ENCODE measurements at places on chromosomes 3 and 15. TPM values are rescaled to one million over a fixed set of nuclear protein-coding genes. Genes with fewer than 3 reads are reported as not detected.

DNA sequence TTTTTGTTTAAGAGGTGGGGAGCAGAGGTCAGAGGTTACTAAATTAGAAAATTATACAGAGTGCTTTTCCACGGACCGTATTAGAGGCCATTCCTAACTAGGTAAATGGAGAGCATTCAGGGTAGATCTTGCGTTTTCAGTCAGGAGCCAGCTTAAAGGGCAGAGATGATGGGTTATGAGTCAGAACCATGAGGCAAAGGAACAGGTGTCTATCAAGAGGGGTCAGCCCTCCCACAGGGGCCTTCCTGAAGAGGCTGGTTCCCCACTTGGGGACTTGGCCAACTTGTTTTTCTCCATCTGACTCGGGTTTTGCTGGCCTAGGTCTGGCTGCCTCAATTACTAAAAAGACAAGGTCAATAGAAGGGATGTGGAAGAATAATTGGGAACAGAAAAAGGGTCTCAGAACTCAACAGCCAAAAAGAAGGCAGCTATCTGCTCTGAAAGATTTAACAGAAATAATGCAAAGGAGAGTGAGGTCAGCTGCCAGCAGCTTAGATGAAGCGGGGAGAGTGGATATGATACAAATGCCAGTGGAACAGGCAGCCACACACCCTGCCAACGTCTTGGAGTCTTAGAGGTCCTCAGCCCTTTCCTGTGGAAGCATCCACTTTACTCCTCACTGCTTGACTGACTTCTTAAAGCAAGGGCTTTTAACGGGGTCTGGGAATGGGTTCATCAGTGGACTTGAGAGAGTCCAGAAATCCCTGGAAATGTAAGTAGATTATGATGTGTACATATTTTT, 17.6 kb downstream of the MTMR14 start:
- peaks cover 91% of the 10 kb centered on the region for H3K36me3 ChIP-seq
- DNase-seq: no peak
- H3K27me3 ChIP-seq: no peaks in the 10 kb centered on the region
- no peak overlapping the region for H3K27ac ChIP-seq
- no peaks in the 10 kb centered on the region for H3K4me1 ChIP-seq

- no peaks in the 10 kb centered on the region for H3K36me3 ChIP-seq
- H3K4me1 ChIP-seq: no peaks in the 10 kb centered on the region
- no peak for DNase-seq
- H3K27ac ChIP-seq: no peak overlapping the region
Observed at GRCh38 chr3:31668242-31668641, 135.5 kb downstream of the STT3B start.

GRCh38 chr15:66047321-66048024, 178.2 kb downstream of the RAB11A start:
- no peaks in the 10 kb centered on the region for H3K4me1 ChIP-seq
- H3K4me3 ChIP-seq: no peak overlapping the region
- peaks cover 4% of the 10 kb centered on the region for H3K27me3 ChIP-seq
- H3K36me3 ChIP-seq: no peaks in the 10 kb centered on the region
- H3K27ac ChIP-seq: no peak overlapping the region
- no peak for DNase-seq

- peaks cover 25% of the 10 kb centered on the region for H3K27me3 ChIP-seq
- no peak for DNase-seq
- peaks cover 16% of the 10 kb centered on the region for H3K4me1 ChIP-seq
- H3K27ac ChIP-seq: no peak overlapping the region
Observed at GRCh38 chr15:39430389-39430788, 150.5 kb upstream of the THBS1 start.

DNA sequence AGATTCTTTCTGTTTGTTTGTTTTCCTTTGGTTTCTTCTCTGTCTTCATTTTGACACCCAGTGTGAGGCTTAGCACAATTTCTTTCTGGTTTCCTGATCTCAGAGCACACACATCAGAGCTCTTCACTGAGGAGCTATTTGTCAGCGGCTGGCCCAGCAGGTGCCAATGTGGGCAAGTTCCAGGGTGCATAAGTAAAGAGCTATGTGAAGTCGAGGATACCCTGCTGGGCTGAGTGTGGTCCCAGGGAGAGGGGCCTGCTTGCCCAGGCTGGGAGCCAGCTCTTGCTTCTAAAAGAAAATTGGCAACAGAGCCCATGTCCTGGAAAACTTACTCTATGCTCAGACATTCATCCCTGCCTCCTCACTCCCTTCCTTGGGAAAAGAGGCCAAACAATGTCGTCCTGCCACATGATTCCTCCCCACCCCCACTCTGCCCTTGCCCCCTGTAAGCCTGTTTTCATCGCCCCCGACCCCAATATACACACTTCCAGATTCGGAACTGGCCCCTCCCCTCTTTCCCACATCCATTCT, 101.2 kb downstream of the ST8SIA2 start:
- no peak for DNase-seq
- no peak overlapping the region for H3K4me3 ChIP-seq
- H3K36me3 ChIP-seq: no peaks in the 10 kb centered on the region
- H3K4me1 ChIP-seq: no peaks in the 10 kb centered on the region

GRCh38 chr3:11735638-11736037, 91.9 kb upstream of the VGLL4 start:
- no peak for DNase-seq
- no peak overlapping the region for H3K27ac ChIP-seq
- no peaks in the 10 kb centered on the region for H3K4me1 ChIP-seq

GRCh38 chr3:193342551-193342950, 36.0 kb downstream of the ATP13A5 start:
- H3K36me3 ChIP-seq: no peaks in the 10 kb centered on the region
- no peaks in the 10 kb centered on the region for H3K27me3 ChIP-seq
- no peak overlapping the region for H3K4me3 ChIP-seq
- DNase-seq: no peak
- no peaks in the 10 kb centered on the region for H3K4me1 ChIP-seq
- no peak overlapping the region for H3K27ac ChIP-seq

DNA sequence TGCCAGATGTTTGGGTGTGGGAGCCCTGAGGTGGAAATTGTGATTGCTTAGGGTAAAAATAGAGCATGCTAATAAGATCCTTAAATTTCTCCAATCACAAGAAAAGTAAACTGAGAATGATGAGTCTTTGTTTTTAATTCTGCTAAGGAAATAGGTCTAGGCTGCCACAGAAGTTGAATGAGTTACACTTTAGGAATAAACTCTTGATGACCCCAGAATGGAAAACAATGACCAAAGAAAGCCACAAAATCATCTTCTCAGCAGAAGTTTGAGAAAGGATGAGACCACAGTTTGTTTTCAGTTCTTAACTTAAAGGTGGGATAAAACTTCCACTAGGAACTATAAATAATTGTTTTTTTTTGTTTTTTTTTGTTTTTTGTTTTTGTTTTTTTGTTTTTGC, 164.6 kb upstream of the BCL6 start:
- no peaks in the 10 kb centered on the region for H3K4me1 ChIP-seq
- H3K27me3 ChIP-seq: no peaks in the 10 kb centered on the region
- H3K4me3 ChIP-seq: no peak overlapping the region
- DNase-seq: no peak

- H3K36me3 ChIP-seq: no peaks in the 10 kb centered on the region
- DNase-seq: no peak
- peaks cover 4% of the 10 kb centered on the region for H3K4me1 ChIP-seq
- H3K27me3 ChIP-seq: peaks cover 4% of the 10 kb centered on the region
- no peak overlapping the region for H3K4me3 ChIP-seq
Observed at GRCh38 chr3:195591852-195592251, 8.1 kb upstream of the APOD start.

DNA sequence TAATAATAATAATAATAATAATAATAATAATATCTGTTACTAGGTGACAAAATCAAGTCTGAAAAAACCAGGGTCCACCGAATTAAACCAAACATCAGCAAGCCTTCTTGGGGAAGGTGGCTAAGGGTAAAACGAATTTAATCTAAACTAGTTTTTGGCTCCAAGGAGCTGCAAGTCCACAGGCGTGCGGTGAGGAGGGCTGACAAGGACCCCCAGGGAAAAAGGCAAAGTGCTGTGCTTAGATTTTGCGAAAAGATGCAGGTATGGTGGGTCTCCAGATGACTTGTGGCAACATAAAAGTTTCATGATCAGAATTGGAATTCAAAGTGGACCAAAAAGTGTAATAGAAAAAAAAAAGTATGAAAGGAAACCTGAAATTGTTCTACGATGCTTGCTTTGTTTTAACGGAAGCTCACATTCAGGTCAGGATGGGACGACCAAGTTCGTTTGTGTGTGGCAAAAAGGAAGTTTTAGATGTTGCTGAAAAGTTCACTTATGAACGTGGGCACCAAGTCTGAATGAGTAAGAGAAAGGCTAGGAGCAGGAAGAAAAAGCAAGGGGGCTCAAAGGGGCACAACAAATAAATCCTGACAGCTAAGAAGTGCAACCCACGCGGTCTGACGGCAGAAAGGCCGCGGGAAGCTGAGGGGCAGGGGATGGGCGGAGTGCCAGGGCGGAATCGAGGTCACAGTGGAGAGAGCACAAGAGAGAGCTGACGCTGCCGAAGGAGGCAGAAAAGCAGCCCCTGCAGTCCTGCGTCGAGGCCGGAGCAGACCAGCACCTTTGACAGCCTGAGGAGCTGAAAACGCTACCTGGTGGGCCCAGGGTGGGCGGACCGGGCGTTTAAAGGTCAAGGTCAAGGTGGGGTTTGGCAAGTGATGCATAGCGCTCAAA, 1.1 kb downstream of the WDR82 start:
- peaks cover 14% of the 10 kb centered on the region for H3K36me3 ChIP-seq
- H3K27me3 ChIP-seq: no peaks in the 10 kb centered on the region
- DNase-seq: peak; percentile 47
- peak overlapping the region; percentile 92 for H3K27ac ChIP-seq
- H3K4me3 ChIP-seq: peak overlapping the region; percentile 98
- peaks cover 79% of the 10 kb centered on the region for H3K4me1 ChIP-seq

- H3K36me3 ChIP-seq: no peaks in the 10 kb centered on the region
- H3K27me3 ChIP-seq: no peaks in the 10 kb centered on the region
- H3K4me1 ChIP-seq: no peaks in the 10 kb centered on the region
- no peak overlapping the region for H3K27ac ChIP-seq
Observed at GRCh38 chr3:31354373-31354772, 178.4 kb upstream of the STT3B start.

DNA sequence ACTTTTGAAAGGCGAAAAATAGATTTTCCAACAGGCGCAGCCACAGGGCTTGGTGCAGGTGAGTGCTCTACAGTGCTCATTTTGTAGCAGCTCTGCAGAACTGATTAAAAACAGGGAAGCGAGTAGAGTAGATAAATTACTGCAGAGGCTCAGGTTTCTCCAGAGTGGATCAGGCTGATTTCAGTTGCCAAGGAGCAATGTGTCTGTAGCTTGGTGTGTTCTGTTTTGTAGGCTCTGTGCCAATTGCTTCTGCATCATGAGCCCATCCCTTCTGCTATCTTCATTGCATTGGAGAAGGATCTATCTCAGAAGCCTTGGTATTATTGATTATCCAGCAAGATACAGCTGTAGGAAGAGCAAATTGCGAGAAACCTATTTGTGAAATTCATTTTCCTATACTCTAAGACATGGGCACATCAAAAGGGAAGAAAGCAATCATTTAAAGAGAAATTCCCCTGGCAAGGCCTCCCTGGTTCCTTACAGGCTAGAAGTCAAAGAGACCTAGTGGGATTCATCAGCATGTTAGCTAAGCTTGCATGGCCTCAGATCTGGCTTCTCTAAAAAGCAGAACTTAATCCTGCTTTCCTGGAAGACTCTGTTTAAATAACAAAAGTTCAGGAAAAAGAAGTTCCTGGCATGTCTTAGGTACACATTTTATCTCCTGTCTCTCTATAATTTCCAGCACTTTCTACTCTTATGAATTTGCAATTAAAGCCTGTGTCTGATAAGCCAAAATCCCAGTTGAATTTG, 432.4 kb upstream of the ATP10A start:
- H3K4me1 ChIP-seq: no peaks in the 10 kb centered on the region
- no peak overlapping the region for H3K27ac ChIP-seq
- H3K36me3 ChIP-seq: no peaks in the 10 kb centered on the region
- H3K4me3 ChIP-seq: no peak overlapping the region
- no peak for DNase-seq

GRCh38 chr3:70049761-70050160, 50.2 kb downstream of the SAMMSON start:
- no peaks in the 10 kb centered on the region for H3K36me3 ChIP-seq
- no peaks in the 10 kb centered on the region for H3K4me1 ChIP-seq
- no peak for DNase-seq
- H3K27me3 ChIP-seq: no peaks in the 10 kb centered on the region
- no peak overlapping the region for H3K27ac ChIP-seq

DNA sequence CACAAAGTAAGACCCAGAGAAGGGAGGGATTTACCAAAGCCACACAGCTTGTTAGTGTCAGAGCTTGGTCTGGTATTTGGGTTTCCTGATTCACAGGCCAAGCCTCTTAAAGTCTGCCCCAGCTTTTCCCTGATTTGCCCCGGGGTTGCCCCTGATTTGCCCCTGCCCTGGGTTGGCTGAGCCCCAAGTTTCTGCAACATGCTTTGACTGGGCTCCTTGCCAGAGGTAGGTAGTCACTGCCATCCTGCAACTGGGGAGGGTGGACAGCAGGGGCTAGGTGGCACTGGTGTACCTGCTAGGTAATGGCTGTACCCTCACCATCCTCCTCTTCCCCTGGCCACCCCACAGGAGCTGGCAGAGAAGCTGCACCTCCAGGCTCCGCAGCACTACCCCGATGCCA, 2.5 kb downstream of the MPI start:
- H3K27me3 ChIP-seq: no peaks in the 10 kb centered on the region
- no peak overlapping the region for H3K27ac ChIP-seq
- no peak overlapping the region for H3K4me3 ChIP-seq

GRCh38 chr3:157282261-157283191, 122.6 kb upstream of the CCNL1 start:
- H3K27me3 ChIP-seq: no peaks in the 10 kb centered on the region
- no peak for DNase-seq
- H3K36me3 ChIP-seq: no peaks in the 10 kb centered on the region
- H3K4me3 ChIP-seq: no peak overlapping the region
- no peak overlapping the region for H3K27ac ChIP-seq

SKOR1 gene
- 2.5 TPM for total RNA-seq

GPR62 gene
- not detected for total RNA-seq

ZNF280D gene
- total RNA-seq: 34.1 TPM

GPR27 gene
- total RNA-seq: 1.0 TPM

ZNF619 gene
- total RNA-seq: 5.3 TPM

SEMA7A gene
- 5.0 TPM for total RNA-seq

FAM81A gene
- total RNA-seq: not detected
